ENCODE measurements at places on chromosomes 1 and 21. TPM values are rescaled to one million over a fixed set of nuclear protein-coding genes. Genes with fewer than 3 reads are reported as not detected.

The HRNR gene
- not detected for total RNA-seq

The FCRL6 gene
- total RNA-seq = not detected

The ELF3 gene
- under 0.01 TPM for total RNA-seq

The HES5 gene
- total RNA-seq = not detected

The RPAP2 gene
- 16.5 TPM for total RNA-seq

The OR2T2 gene
- total RNA-seq = not detected

The CIART gene
- total RNA-seq = 0.60 TPM

The SPRR5 gene
- total RNA-seq = not detected

Measured in mammary microvascular endothelial cell (primary cell).